Subcutaneous preadipocyte (primary cell): ENCODE measurements at places on chromosomes 1 and 21. TPM values are rescaled to one million over a fixed set of nuclear protein-coding genes. Genes with fewer than 3 reads are reported as not detected.

The CELA2B gene
- total RNA-seq = not detected in 2 replicates

The ATP1A2 gene
- total RNA-seq = not detected in 2 replicates

The B3GALNT2 gene
- total RNA-seq = 33.1 and 57.3 TPM in 2 replicates

The PGBD5 gene
- total RNA-seq = under 0.01 TPM in 1 of 2 replicates, not detected in the other

The DMRTA2 gene
- not detected in 2 replicates for total RNA-seq

The PROK1 gene
- total RNA-seq = not detected in 2 replicates

The SLAMF9 gene
- total RNA-seq = not detected in 2 replicates

The CEP104 gene
- total RNA-seq = 17.3 and 19.9 TPM in 2 replicates

The OR2T27 gene
- total RNA-seq = not detected in 2 replicates

The CXADR gene
- 0.59 and 1.1 TPM in 2 replicates for total RNA-seq

The UBE2U gene
- not detected in 2 replicates for total RNA-seq

The ARPC5 gene
- 56.2 and 79.0 TPM in 2 replicates for total RNA-seq

The SAMD11 gene
- total RNA-seq = under 0.01 and 0.20 TPM in 2 replicates

The C1QC gene
- not detected in 2 replicates for total RNA-seq

The GABPB2 gene
- total RNA-seq = 12.1 and 17.0 TPM in 2 replicates

The CSF3R gene
- not detected in 2 replicates for total RNA-seq

The CFAP45 gene
- 0.37 and 0.39 TPM in 2 replicates for total RNA-seq

The PCBP3 gene
- total RNA-seq = 15.1 and 42.6 TPM in 2 replicates

The CA14 gene
- total RNA-seq = not detected in 2 replicates

The MANEAL gene
- total RNA-seq = 0.73 and 0.78 TPM in 2 replicates

The TSPAN1 gene
- total RNA-seq = 0.20 TPM in 1 of 2 replicates, not detected in the other

The CCDC181 gene
- 0.37 and 0.39 TPM in 2 replicates for total RNA-seq

The KLF17 gene
- 0.37 TPM in 1 of 2 replicates, not detected in the other for total RNA-seq

The SH2D1B gene
- under 0.01 TPM in 2 replicates for total RNA-seq

The MYBPH gene
- total RNA-seq = 0.37 and 0.39 TPM in 2 replicates

The RPAP2 gene
- total RNA-seq = 5.5 and 6.2 TPM in 2 replicates

The IL6R gene
- 13.6 and 21.1 TPM in 2 replicates for total RNA-seq

The DYNLT5 gene
- total RNA-seq = 0.73 and 0.78 TPM in 2 replicates

The MEGF6 gene
- 0.59 and 1.1 TPM in 2 replicates for total RNA-seq

The DENND2C gene
- total RNA-seq = 2.5 and 3.7 TPM in 2 replicates

The NENF gene
- total RNA-seq = 27.8 and 36.0 TPM in 2 replicates

The LIPI gene
- not detected in 2 replicates for total RNA-seq

The LCE1C gene
- total RNA-seq = not detected in 2 replicates

The CORT gene
- total RNA-seq = 0.37 and 0.78 TPM in 2 replicates

The ZNF672 gene
- 13.6 and 16.6 TPM in 2 replicates for total RNA-seq

The PTCH2 gene
- total RNA-seq = 0.20 and 0.37 TPM in 2 replicates

The PADI2 gene
- total RNA-seq = not detected in 2 replicates

The NECTIN4 gene
- total RNA-seq = 0.20 TPM in 1 of 2 replicates, not detected in the other

The RAB3B gene
- 0.73 and 4.1 TPM in 2 replicates for total RNA-seq

The GCSAML gene
- total RNA-seq = not detected in 2 replicates

The LIN9 gene
- 5.1 and 7.8 TPM in 2 replicates for total RNA-seq

The LCE2A gene
- total RNA-seq = not detected in 2 replicates

The GFI1 gene
- under 0.01 and 0.20 TPM in 2 replicates for total RNA-seq

The ZFP69B gene
- 2.9 and 4.9 TPM in 2 replicates for total RNA-seq

The SYPL2 gene
- total RNA-seq = 2.0 and 5.5 TPM in 2 replicates

The DISP1 gene
- 5.3 and 7.0 TPM in 2 replicates for total RNA-seq

The IL22RA1 gene
- total RNA-seq = 0.37 TPM in 1 of 2 replicates, not detected in the other

The CACNA1S gene
- total RNA-seq = not detected in 2 replicates

The FAM72D gene
- 0.73 and 2.2 TPM in 2 replicates for total RNA-seq

The KIF14 gene
- 9.2 and 18.6 TPM in 2 replicates for total RNA-seq

The HTR6 gene
- not detected in 2 replicates for total RNA-seq

The PEA15 gene
- total RNA-seq = 67.1 and 80.8 TPM in 2 replicates

The TDRD10 gene
- not detected in 2 replicates for total RNA-seq

The SYT11 gene
- 20.2 and 25.6 TPM in 2 replicates for total RNA-seq

The NAXE gene
- total RNA-seq = 53.2 and 57.0 TPM in 2 replicates

The AMPD1 gene
- total RNA-seq = not detected in 2 replicates

The LCE1D gene
- not detected in 2 replicates for total RNA-seq

The BTBD19 gene
- 3.7 and 7.4 TPM in 2 replicates for total RNA-seq
